ENCODE measurements at places on chromosomes 6 and 20.

GRCh38 chr6:87755708-87756671 lies 54.0 kb upstream of the AKIRIN2 start:
- DNase-seq, result no peak

- no peak for DNase-seq
These were observed 19.4 kb upstream of the BAK1 start for GRCh38 chr6:33599413-33599938.

- no peak for DNase-seq
These were observed 57.2 kb downstream of the DOK5 start for GRCh38 chr20:54532573-54532972.

- no peak for DNase-seq
These were observed 31.1 kb downstream of the RALY start for GRCh38 chr20:34024723-34025351.

DNA sequence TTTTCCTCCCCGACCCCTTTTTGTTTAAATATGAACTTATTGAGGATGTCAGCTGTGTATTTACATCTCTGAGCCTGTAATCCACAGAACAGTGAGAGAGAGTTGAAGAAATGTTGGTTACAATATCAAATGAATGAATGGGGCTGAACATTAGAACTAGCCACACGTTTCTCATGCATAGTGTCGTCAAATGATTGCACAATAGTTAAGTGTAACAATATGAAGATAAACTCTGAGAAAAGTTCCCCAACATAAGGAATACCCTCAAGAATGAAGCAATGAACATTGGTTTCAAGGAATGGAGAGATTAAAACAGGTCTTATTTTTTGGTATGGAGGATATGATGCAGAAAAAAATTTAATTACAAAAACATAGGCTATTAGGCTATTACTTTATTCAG lies 100.5 kb upstream of the DTNBP1 start:
- DNase-seq, result no peak

GRCh38 chr20:38893056-38893564 lies 33.1 kb upstream of the FAM83D start:
- no peak for DNase-seq

GRCh38 chr6:67633058-67633457 lies 1002.0 kb upstream of the ADGRB3 start:
- no peak for DNase-seq

GRCh38 chr20:16052456-16052855 lies 520.8 kb downstream of the KIF16B start:
- DNase-seq, result no peak

- no peak for DNase-seq
These were observed 121.3 kb upstream of the PHACTR1 start for GRCh38 chr6:12595161-12595811.

- DNase-seq, result no peak
These were observed 15.0 kb upstream of the MARCKS start for GRCh38 chr6:113842165-113842564.

- peak; percentile 64 for DNase-seq
These were observed 29.5 kb downstream of the CDYL start for GRCh38 chr6:4805553-4806336.

DNA sequence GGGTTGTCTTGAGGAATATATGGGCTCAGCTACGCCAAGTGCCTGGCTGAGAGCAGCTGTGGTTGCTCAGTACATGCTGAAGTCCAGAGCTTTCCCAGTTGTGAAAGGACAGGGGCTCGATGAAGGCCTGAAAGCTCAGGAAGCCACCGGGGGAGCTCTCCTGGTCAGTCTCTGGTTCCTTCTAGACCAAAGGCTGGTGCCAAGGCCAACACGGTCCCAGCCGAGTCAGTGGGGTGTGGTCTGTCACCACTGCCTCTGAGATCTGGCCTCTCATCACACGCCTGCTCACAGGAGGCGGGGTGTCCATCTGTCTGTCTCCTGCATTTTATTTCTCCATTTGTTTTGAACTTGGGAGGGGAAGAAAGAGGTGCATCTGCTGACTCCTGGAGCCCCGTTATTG lies 4.9 kb upstream of the FAM83C start:
- no peak for DNase-seq

- no peak for DNase-seq
These were observed 22.4 kb upstream of the SNX9 start for GRCh38 chr6:157800420-157801237.

GRCh38 chr6:14875481-14876063 lies 370.3 kb upstream of the JARID2 start:
- DNase-seq, result no peak

GRCh38 chr6:36655085-36655724 lies 23.3 kb upstream of the CDKN1A start:
- DNase-seq, result no peak

GRCh38 chr6:119022796-119023195 lies 55.7 kb downstream of the FAM184A start:
- no peak for DNase-seq

GRCh38 chr6:39029156-39030011 lies 19.2 kb upstream of the GLP1R start:
- peak; percentile 74 for DNase-seq

- DNase-seq, result no peak
These were observed 35.3 kb upstream of the GFOD1 start for GRCh38 chr6:13522656-13523055.

DNA sequence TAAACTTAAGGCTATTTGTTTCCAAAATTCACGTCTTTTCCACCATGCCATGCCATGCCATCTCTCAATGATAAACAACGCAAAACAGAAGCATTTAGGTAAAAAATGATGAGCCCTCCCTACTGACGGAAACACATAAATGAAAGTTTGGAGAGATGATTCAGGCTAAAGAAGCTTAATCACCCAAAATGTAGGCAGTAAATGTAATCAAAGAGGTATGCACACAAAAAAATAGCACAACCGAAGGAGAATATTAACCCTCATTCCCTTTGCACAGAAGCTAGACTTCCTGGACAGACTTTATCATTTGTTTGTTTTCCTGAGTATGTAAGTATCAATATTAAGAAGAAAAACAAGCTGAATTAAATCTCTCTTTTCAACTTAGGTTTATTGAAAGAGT lies 28.8 kb downstream of the DCDC2 start:
- DNase-seq, result no peak

DNA sequence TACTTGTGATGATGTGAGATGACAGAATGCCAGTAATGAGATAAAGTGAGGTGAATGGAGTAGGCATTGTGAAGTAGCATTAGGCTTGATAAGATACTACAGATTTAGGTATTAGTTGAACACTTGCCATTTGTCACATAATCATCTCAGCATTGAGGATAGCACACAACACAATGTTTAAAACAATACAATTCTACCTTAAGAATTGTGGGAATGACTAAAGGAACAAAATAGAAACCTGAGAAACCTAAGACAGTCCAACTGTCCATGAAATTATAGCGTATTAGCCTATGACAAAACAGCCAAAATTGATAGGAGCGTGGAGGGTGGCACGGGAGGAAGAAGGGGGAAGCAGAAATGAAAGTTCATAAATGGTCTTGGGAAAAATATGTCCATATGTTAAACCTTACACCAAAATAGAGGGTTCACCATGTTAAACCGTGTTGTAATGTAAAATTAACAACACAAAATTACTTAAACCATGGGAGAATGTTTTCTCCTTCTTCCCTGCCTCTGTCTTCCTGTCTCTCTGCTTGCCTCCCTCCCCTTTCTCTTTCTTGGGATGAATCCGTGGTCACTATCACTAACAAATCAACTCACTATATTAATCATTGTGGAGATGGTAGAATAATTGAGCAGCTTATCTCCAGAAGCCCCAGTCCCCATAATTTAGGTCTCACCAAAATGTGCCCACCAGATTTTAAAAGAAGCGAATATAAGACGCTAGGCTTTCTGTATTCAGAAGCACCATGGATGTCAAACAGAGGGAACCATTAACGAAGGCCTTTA lies 33.0 kb upstream of the HFE start:
- DNase-seq, result no peak

- DNase-seq, result no peak
These were observed 194.2 kb upstream of the SGK1 start for GRCh38 chr6:134511984-134512683.

DNA sequence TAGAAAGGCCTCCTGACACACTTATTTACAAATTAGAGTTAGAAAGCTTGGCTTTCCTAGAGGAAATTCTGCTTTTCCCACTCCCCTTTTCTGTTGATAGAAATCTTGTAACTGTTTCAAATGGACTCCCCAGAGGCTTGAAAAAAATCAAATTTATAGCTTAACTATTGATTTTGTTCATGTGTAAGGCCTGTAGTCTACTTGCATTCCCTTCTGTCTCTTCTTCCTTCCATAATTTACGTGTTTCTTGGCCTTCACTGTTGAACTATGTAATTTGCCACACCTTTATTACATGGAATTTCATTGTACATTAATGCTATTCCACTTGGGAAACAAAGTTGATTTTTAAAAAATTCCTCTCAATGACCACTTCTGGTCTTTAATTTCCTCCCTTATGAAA lies 81.4 kb downstream of the LAMP5 start:
- no peak for DNase-seq

- DNase-seq, result no peak
These were observed 88.4 kb upstream of the TAB2 start for GRCh38 chr6:149229096-149229495.

DNA sequence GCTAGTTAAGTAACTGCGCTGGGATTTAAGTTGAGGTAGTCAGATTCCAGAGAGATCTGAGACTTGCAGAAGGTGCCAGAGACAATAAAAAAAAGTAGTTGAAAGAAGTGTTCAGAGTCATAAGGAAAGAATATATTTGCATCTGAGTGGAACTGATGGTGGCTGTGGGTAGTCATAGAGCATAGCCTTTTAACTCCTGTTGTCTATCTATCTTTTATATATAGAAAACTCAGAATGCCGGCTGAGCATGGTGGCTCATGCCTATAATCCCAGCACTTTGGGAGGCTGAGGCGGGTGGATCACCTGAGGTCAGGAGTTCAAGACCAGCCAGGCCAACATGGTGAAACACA lies 62.0 kb downstream of the CARMIL1 start:
- DNase-seq, result no peak

DNA sequence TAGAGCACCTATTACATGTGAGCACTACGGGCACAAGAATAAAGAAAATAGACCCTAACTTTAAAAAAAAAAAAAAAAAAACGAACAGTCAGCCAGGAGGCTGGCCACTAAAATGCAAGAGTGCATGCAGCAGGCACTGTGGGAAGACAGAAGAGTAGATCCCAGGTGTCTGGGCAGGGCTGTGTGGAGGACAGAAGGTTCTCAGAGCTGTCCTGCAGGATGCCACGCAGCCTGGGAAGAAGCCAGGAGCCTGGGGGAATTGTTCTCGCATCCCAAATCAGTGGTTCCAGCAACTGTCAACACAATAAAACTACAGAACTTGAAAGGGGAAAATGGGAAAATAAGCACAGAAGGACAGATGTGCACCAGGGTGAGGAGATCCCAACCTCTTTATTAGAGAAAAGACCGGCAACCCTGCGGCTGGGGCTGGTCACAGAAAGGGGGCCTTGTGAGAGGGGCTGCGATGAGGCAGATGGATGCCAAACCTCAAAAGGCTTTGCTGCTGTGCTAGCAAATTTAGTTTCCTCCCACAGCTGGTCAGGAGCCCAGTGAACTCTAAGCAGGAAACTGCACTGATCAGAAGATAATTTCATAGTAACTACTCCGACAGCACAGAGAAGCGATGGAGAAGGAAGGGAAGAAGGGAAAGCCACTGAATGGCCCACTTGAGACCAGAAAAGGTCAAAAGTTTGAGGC lies 30.9 kb downstream of the MAP3K5 start:
- no peak for DNase-seq

DNA sequence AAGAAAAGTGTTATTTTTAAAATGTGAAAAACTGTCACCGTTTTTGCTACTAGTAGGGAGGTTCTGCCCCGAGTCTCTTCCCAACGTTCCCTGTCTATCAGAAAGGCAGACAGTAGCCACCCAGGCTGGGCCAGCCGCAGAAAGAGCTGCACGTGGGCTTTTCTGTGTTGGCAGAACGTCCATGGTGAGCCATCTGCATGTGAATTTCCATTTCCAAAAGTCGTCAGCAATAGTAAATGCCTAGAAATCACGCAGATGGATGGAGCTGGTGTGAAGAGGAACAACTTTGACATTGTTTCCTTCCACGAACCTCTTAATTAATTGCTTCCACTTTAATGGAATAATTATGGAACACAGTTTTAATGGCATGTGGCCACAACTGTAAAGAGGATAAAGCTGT lies 97.5 kb downstream of the FAM120B start:
- DNase-seq, result no peak

DNA sequence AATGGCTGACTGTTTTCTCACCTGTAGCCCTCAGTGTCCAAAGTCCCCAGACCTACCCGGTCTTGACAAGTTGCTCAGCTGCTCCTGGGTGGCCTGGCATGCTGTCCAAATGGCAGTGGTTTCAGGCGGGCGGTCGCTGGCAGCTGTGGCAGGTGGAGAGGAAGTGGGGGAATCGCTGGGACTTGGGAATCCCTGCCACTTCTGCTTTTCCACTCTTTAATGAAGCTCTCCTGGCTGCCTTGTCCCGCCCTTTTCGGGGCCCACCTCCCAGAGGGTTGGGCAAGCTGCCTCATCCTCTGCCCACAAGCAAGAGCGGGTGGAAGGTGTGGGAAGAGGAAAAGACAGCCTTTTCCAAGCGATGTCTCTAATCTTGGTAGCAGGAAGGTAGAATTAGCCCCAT lies at the start of gene OCSTAMP:
Gene OCSTAMP (minus strand): TSS at position 194 of the 400 bp plus-strand sequence. CDS start 94 bp downstream, at position 100.
- DNase-seq, result no peak

- DNase-seq, result no peak
These were observed 343.2 kb upstream of the SULF2 start for GRCh38 chr20:48128436-48128835.

DNA sequence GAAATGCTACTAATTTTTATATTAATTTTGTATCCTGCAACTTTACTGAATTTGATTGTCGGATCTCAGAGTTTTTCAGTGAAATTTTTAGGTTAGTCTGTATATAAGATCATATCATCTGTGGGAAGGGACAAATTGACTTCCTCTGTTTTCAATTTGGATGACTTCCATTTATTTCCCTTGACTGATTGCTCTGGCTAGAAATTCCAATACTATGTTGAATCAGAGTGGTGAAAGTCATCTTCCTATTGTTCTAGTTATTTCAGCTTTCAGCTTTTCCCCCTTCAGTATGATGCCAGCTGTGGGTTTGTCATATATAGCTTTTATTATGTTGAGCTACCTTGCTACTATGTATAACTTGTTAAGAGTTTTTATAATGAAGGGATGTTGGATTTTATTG lies 771.2 kb downstream of the KIF16B start:
- no peak for DNase-seq

GRCh38 chr6:17116117-17116440 lies 14.2 kb downstream of the STMND1 start:
- DNase-seq, result no peak

DNA sequence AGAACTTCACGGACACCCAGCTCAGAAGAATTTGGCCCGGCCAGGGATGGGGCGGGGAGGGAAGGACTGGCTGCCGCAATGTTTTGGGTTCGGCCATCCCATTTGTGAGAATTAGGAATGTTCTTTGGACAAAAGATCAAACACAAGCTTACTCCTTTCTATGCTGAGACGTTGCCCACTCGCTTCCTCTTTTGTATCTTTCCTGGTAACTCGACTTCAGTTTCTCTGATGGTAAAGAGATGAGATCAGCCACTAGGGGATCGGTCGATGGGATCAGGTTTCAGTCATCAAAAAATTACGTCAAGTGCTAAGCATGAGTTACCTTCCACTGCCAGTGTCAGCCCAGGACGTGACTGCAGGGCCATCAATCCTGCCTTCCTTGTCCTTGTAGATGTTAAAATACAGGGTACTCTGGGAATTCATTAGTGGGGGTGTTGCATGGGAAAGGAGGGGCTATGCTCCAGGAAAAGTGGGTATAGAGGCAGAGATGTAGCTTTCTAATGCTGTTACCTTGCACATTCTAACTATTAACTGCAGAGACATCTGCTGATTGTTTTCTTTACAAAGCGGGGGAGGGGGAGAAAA lies 190.2 kb downstream of the TSHZ2 start:
- DNase-seq, result peak; percentile 53

GRCh38 chr20:44056010-44056698 lies 130.8 kb downstream of the JPH2 start:
- DNase-seq, result peak; percentile 48

Data from glutamatergic neuron (in vitro differentiated cells).